ENCODE measurements at places on chromosomes 3 and 15.

DNA sequence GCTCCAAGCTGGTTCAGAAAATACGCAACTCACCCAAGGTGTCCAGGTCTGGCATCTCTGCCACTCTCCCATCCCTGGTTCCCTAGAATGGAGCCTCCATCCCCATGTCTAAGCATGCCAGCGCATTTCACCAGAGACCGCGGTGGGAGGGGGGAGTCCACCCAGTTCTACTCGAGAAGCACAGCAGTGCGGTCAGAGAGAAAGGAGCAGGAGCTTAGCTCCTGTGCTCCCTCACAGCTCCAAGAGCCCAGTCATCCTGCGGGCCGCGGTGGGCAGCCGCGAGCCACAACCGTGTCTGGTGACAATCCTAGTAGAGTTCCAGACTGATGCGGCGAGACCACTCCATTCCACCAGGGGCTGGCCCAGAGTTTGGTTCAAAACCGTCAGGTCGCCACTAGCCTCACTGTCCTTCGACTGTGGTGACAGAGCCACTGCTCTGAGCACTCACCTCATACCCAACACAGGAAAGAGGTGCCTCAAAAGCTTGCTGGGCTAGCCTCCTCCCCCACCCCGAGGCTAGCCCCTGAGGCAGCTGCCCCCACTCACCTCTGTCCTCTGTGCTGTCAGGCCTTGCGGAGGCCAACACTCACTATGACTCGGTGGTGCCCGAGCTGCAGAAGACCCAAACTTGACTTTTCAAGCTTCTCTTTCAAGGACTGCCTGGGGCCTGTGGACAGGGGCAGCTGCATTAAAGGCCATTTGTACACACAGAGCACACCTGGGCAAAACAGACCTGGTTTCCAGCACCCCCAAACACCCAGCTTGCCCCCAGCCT lies 185.4 kb downstream of the XXYLT1 start:
- no peak for DNase-seq

DNA sequence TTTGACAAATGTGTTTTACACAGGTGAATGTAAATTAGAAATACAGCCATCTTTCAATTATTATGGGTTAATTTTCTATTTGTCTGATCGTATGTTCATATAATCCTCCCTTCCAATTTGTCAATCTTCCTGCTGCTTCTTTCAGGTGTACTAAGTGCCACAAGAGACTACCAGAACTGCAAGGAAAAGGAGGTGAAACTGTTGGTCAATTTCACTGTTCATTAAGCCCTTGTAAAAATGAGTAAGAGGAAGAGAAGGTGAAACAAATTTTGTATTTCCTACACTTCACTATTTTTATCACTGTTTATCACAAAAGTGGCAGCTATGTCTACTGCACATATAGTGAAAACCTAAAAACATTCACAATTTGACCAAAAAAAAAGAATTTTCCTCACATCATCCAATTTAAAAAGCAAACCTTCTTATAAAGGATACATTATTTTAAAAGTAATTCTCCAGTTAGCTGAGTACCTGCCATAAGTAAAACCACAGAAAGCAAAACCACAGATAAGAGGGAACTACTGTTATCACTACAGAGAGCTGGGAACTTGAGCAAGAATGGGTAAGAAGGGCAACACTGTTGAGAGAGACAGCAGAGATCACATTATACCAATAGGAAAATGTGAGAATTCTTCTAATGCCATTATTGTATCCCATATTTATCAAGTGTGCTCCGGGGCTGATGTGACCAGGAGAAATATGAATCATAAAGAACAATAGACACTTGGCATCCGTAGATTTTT lies 163.0 kb downstream of the TBC1D5 start:
- DNase-seq = no peak

- peak; percentile 32 for DNase-seq
These were observed 34.1 kb upstream of the HACD2 start for GRCh38 chr3:123618768-123619484.

- DNase-seq = no peak
These were observed 52.0 kb downstream of the SUCNR1 start for GRCh38 chr3:151925419-151925818.

GRCh38 chr3:184129012-184129411 lies 6.1 kb upstream of the EIF2B5 start:
- DNase-seq = peak; percentile 8

DNA sequence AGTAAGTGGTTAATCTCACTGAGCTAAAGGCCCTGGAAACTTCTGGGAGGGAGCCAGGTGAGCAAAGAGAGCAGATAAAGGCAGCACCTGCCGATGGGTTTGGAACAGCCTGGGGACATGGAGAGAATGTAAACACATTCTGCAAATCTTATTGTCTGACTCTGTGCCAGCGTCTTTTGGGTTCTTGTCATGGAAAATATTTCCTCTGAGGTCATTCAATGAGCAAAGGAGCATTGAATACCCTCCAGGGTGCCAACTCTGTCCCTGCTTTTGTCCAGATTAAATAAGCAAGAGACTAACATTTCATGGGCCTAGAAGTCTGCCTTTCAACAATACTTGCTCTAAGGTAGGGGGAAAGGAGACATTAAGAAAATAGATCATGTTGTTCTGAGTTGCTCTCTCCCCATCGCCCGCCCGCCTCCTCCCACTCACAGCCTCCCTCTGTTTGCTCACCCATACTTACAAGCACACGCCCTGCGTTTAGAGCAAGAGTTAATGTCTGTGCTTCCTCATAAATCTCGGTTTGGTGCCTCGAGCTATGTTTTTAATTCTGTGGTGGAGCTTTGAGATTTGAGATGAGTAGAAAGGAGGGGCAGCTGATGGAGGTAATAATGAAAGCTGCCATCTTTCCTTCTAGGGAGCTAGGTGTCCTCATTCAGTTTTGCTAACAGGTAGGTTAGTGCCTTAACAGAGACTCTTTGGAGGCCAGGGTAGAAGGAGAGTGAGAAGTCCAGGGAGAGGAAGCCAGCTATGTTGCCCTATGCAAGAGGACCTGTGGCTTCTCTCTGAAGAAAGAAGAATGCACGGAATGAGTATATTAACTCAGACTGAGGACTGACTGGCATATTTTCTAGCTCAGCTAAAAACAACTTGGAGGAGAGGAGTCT lies 132.9 kb downstream of the TPRG1 start:
- peak; percentile 86 for DNase-seq

DNA sequence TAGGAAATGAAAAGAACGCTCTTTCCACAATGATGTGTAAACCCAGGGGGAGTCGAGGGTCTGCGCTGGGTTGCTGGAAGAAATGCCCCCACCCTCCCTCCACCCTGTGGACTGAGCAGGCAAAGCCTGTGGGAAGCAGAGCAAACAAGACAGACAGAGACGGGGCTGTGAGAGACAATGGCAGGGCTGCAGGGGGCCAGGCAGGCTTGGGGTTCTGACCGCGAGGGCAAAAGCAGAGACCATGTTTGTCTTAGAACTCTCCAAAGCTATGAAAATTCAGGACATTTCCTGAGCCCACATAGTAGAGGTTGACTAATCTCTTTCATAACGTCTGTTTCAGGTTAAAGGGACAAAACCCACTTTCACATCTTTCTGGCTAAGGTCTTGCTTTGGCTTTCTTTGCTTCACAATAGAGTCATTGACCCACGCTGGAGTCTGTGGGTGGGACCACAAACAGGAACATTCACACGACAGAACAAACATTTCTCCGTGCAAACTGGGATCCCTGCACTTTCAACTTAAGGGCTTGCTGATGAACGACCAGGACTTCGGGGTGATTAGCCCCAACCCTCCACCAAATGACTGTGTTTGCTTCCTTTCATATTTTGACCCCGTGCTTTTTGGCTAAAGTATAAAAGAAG lies 156.0 kb upstream of the TPM1 start:
- DNase-seq = no peak

DNA sequence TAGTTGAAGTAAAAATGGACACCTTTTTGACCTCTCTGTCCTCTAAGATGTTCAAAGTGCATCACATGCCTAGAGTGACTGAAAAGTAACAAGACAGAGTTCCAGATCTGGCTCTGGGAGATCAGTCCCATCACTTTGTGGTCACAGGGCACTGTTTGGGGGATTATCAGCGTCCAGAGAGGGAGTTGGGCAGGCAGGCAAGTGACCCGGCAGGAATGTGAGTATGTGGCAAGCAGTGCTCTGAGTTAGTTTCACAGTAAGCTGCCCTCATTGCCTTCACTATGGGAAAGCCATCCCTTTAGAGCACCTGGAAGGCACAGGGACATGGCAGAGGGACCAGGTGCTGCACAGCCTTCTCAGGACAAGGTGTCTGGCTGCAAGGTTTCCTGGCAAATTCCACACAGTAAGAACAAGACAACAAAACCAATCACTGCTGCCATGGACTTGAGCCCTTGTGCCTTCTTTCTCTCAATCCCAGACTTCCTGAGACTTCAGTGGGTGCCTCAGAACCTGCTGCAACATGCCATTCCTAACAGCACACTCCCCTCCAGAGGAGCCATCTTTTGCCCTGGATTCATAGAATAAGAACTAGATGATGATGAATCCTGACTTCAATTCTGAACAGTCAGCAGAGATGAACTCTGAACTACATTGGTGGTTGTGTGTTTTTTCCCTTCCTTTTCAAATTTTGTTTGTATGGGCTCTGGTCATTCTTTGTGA lies 55.2 kb downstream of the TIPARP start:
- DNase-seq = no peak

DNA sequence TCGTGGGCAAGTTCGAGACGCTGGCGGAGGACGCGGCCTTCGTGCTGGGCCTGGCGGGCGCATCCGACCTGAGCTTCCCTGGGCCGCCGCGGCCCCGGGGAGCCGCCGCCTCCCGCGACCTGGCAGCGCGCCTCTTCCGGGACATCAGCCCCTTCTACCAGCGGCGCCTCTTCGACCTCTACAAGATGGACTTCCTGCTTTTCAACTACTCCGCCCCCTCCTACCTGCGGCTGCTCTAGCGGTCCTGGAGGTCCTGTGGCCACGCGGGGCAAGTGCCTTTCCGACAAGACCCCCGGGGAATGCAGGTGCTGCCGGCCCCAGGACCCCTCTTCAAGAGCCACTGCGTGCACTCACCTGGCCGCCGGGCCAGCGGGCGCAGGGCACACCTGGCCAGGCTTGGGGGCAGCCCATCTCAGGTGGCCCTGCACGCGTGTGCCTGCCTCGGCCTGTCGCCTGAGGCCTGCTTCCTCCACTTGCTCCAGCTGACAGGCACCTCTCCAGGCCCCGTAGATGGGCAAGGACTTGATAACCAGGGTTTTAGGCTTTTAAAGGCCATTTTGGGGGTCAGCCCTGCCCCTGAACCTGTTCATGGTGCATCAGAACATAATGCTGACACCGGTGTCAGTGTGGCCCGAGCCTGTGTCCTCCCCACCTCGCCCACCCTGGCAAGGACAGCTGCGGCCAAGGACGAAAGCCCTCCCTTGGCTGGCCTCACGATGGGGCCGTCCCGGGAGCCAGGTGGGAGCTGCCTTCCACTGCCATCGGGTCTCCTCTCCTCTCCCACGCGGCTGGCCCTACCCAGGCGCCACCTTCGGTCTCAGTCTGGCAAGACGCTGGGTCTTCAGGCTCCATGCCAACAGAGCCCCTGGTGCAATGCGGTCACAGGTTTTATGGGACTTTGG lies 16.1 kb downstream of the C3orf22 start:
- no peak for DNase-seq

GRCh38 chr3:14235912-14236295 lies 57.3 kb downstream of the LSM3 start:
- DNase-seq = no peak

GRCh38 chr3:115785782-115786181 lies 162.5 kb downstream of the GAP43 start:
- no peak for DNase-seq

- no peak for DNase-seq
These were observed 67.1 kb downstream of the GRM7 start for GRCh38 chr3:6928064-6928463.

GRCh38 chr3:64228110-64228509 lies 2.8 kb upstream of the PRICKLE2 start:
- DNase-seq = no peak

GRCh38 chr15:100277087-100277855 lies 64.5 kb downstream of the ADAMTS17 start:
- DNase-seq = no peak

DNA sequence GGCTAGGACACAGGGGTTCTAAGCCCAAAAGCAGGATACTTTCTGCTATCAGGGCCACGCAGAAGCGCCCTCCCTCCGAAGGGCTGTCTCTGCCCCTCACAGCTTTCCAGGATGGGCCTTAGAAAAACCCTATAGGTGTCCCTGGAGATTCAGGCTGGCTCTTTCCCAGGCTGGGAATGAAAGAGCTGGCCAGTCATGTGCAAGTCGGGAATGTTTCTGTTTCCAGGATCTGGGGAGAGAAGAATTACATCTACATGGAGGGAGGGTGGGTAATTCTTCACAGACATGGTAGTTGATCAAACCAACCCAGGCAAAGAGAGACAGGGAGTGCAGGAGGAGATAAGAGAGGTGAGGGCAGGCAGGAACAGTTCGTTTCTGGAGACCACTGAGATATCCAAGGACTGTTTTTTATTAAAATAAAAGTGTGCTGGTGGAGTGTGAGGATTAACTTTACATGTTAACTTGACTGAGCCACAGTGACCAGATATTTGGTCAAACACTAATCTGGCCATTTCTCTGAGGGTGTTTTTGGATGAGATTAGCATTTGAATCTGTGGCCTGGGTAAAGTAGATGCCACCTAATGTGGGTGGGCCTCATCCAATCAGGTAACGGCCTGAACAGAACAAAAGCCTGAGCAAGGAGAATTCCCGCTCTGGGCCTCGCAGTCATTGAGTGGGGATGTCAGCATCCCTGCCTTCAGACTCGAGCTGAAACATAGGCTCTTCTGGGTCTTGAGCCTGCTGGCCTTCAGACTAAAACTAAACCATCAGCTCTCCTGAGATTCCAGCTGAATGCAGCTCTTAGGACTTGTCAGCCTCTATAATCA lies 15.3 kb downstream of the NUP210 start:
- DNase-seq = no peak
